ENCODE measurements at places on chromosomes 1 and 21.
A peak's percentile ranks its signal among the peaks of the same experiment; 100 is the strongest.

DNA sequence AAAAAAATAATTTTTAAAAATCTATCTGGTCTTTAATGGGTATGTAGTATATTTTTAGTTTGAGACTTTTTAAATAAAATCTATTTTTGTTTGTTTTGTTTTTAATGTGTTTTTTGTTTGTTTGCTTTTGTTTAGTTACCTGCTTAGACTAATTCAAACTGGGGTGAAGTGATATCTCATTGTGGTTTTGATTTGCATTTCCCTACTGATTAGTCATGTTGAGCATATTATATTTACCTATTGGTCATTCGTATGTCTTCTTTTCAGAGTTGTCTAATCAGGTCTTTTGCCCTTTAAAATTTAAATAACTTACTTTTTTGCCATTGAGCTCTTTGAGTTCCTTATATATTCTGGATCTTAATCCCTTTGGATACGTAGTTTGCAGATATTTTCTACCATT lies 20.3 kb downstream of the CD1B start:
- no peak for DNase-seq

- no peak for DNase-seq
Observed at GRCh38 chr1:163807331-163808049, 485.7 kb downstream of the NUF2 start.

DNA sequence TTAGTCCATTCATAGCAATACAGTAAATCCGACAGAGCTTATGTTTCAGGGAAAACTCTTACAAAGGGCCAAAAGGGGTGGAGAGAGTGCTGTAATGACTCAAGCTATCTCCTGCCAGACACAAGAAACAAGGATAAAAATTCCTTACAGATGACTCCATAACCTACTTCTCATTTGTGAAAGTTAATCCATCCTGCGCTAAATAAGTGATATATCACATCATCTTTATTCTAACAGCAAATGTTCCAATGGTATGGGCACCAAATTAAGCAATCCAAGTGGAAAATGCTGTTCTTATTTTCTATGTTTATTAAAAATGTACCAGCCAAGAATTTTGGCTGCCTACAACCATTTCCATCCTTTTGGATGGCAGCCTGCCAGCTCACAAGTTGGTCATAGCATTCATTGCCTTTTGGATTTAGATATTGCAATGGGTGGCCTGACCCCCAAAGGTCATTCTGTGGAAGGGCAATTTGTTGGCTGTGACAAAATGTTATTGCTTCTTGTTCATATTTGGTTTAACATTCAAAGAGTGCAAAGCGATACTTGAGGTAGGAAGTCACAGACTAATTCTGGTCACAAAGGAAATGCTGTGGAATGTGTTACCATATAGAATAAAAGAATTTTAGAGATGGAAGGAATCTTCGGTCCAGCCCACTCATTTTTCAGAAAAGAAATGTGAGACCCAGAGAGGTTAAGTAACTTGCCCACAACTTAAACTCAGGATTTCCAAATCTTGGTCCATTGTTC lies 2.8 kb upstream of the ENAH start:
- peak; percentile 24 for DNase-seq

DNA sequence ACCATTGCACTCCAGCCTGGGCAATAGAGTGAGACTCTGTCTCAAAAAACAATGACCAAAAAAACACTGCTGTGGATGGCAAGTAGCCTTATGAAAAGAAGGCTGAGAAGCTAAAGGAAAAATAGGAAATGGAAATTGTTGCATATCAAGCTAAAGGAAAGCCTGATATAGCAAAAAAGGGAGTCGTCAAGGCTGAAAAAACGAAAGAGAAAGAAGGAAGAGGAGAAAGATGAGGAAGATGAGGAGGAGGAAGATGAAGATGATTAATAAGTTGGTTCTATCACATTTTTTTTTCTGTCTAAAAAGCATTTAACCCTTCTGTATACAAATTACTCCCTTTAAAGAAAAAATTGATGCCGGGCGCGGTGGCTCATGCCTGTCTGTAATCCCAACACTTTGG lies 10.2 kb upstream of the PRDX1 start:
- no peak for DNase-seq

DNA sequence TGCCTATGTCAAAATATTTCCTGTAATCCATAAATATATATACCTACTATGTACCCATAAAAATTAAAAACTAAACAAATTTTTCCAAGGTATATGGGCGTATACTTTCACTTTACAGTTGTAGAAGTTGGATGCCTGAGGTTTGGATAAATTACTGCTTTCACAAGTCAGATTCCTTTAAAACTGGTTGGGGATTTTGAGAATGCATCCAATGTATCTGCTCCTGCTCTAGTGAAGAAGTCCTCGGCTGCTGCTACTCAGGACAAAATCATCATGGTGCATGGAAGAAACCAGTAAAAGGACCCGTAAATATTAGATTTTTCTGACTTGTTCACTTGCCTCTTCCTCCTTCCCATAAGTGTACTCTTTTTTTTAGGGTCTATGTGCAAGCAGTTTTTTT lies 841.1 kb downstream of the USP25 start:
- no peak for DNase-seq

- peak; percentile 86 for DNase-seq
Observed at GRCh38 chr1:182784556-182785171, 4.9 kb upstream of the NPL start.

GRCh38 chr1:54009406-54009805 lies 8.6 kb downstream of the LDLRAD1 start:
- no peak for DNase-seq

DNA sequence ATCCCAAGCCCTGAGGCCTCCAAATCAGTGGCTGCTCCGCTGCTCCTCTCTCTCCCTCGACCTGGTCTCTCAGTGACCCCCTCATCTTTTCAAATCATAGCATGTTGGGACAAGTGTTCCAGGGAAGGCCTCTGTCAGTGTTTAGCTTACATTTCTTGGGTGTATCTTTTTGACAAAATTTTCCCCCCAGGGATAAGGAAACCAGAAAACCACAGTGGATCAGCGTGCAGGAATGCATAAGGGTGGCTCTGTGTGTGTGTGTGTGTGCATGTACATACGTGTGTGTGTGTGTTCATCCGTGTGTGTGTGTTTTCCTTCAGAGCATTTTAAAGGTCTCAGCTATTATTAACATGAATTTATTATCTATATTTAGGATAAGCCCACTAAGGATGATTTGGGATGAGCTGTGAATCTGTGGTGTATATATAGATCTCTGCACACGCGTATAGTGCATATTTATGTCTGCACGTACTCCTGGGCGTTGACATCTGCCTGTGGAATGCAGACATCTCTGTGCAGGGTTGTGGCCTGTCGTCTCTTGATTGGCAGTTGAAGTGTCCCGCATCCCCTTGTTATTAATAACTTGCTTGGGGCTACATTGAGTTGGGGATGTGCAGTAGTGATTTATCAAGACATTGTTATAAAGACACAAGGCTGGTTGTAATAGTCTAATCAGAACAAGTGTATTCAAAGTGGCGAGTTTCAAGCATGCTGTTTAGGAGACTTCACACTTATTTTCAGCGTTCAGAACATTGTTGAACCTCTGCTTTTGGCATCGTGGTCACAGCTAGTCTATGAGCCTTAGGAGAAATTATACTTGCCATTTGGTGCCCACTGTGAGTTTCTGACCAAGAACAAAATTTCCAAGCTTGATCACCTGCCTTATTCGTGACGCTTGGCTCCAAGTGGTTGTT lies 55.6 kb downstream of the GALNT2 start:
- no peak for DNase-seq

- no peak for DNase-seq
Observed at GRCh38 chr1:248755517-248755916, at the start of gene LYPD8. Gene LYPD8, minus strand, starts transcription at chr1:248755759. Its CDS starts 4,678 bp downstream, at chr1:248751081.

DNA sequence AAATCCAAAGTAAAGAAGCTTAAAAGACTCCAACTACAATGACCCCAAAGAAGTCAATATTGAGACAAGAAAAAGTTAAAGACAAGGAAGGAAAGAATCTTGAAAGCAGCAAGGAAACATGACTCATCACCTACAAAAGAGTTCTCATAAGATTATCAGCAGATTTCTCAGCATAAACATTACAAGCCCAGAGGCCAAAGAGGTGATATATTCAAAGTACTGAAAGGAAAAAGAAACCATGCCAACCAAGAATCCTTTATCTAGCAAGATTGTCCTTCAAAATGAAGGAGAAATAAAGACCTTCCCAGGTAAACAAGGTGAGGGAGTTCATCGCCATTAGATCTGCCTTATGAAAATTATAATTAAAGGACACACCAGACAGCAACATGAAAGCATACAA lies 49.8 kb downstream of the CSMD2 start:
- DNase-seq: no peak

GRCh38 chr1:189774721-189775287 lies 702.9 kb downstream of the BRINP3 start:
- DNase-seq: no peak

GRCh38 chr1:150076066-150076465 lies 8.5 kb downstream of the VPS45 start:
- no peak for DNase-seq

DNA sequence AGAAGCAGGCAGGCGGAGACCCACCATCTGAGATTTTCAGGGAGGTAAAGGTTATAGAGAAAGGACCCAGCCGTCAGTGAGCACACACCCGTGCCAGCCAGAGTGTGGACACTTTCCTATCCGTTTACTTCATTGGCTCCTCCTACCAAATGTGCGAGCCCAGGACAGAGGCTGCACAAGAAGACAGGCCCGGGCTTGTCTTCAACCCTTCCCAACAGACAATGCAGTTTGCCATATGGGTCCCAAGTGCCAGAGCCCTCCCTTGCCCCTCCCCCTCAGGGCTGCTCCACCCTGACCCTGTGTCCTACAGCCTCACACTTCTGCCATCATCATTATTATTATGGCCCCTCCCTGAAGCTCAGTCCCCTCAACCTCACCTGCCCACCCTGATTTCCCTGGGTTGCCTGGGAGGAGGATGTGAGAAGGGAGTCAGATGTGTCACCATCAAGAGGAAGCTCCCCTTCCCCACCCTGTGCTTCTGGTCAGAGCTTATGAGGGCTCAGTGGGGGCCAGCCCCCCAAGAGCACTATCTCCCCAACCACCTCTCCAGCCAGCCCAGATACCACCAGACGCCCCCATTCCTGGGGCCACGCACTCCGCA lies 9.4 kb downstream of the LAPTM5 start:
- peak; percentile 96 for DNase-seq

GRCh38 chr1:15153842-15154479 lies 414 bp downstream of the TMEM51 start:
- DNase-seq: peak; percentile 73

GRCh38 chr1:236844499-236845271 lies 49.6 kb downstream of the MTR start:
- DNase-seq: no peak

DNA sequence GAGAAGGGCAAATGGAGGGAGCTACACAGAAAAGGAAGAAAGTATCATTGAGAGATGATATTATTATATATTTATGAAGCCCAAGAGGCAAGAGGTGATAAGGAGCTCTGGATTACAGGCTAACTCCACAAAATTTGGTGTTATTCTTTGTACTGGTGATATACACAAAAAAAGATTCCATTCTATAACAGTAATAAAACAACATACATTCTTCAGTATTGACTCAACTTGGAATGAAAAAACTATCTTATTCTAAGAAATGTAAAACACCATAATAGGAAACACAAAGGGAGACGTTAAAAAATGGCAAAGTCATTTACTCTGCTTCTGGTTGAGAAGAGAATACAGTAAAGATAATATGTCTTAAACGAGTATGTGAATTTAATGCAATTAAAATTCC lies 99.4 kb downstream of the TEX35 start:
- no peak for DNase-seq

GRCh38 chr1:110214454-110215404 lies 4.6 kb downstream of the KCNC4 start:
- peak; percentile 17 for DNase-seq

- no peak for DNase-seq
Observed at GRCh38 chr21:32424674-32425073, 12.2 kb downstream of the EVA1C start.

GRCh38 chr21:33495743-33496142 lies 4.2 kb upstream of the DNAJC28 start:
- DNase-seq: no peak

GRCh38 chr1:181263444-181263843 lies 174.9 kb downstream of the IER5 start:
- no peak for DNase-seq

GRCh38 chr1:203937678-203938330 lies 76.4 kb downstream of the SNRPE start:
- DNase-seq: peak; percentile 24

- peak; percentile 66 for DNase-seq
Observed at GRCh38 chr1:229884765-229885164, 182.3 kb upstream of the GALNT2 start.

GRCh38 chr1:172851856-172852255 lies 193.0 kb downstream of the FASLG start:
- no peak for DNase-seq

GRCh38 chr1:204819495-204819894 lies 51.2 kb upstream of the NFASC start:
- DNase-seq: peak; percentile 25

DNA sequence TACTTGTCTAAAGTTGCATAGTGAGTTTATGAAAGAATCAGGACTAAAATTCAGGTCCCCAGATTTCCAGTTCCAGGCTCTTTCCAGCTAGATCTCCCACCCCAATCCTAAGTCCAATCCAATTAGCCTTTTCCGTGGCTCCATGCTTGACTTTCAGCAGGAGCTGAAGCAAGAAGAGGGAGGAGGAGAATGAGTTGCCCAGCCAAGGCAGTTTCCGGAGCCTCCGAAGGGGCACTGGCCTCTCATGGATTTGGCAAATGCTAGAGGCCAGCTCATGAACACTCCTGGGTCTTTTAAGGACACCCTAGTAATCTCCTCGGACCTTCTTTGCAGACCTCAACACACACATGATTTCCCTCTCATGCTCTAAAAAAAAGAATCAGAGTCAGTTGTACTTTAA lies 10.5 kb upstream of the LRRC52 start:
- no peak for DNase-seq

DNA sequence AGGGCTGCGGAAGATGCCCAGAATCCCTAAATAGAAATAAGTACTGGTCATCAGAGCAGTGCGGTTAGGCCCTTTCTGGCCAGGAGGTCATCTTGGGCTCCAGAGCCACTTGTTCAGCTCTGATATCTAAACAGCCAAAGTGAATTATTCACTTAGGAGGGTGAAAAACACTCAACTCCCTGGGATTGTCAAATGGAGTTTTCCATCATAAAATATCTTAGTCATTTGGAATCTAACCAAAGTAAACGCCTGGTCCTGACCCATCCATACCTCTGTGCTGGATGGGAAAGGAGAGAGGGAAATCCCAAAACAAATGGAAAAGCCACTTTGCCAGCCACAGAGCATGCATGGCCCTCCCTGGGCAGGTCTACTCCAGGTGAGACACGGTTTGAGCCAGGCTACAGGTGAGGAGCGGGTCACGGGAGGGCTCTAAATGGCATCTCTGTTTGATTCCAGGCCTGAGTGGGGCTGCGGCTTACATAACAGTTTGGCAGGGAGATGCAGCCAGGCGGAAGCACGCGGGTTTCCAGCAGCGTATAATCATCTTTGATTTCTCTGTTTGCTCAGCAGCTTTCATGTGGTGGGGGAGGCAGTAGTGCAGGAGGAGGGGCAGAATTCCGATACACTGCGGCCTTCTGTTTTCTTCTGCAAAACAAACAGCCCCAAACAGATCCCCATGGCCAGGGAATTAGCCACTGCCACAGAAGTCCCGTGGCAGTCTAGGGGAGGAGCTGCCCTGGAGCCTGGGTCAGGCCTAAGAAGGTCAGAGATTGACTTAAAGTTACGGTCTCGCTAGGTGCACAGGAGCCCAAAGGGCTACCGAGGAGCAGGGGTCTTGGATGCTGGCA lies 59.1 kb upstream of the ZNF648 start:
- DNase-seq: peak; percentile 82

GRCh38 chr1:95554408-95554807 lies 320.4 kb downstream of the RWDD3 start:
- DNase-seq: no peak

GRCh38 chr1:109251277-109252166 lies 2.2 kb downstream of the CELSR2 start:
- no peak for DNase-seq

GRCh38 chr1:161226759-161227158 lies 899 bp downstream of the TOMM40L start:
- peak; percentile 62 for DNase-seq

All from NCI-H69 (cell line).